ENCODE measurements at places on chromosomes 11 and 22.

DNA sequence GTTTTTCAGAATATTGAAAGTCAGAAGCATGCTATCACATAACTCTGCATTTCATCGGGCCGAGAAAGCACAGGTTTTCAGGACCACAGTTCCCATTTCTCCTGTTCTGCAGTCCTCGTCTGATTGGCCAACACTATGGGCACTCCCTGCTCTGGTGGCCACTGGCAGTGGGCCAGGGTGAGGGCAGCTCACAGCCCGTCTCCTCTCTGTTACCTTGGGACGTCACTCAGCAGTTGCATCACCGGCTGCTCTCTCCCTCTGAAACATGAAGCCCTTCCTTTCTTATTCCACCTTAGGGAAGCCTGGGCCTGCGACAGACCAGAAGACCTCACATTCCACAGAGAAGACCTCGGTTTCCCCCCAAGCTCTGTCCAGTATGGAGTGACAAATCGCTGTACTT is 11.4 kb upstream of the MICAL3 start:
- no peak for DNase-seq

GRCh38 chr22:17501679-17502285 is 61.5 kb upstream of the SLC25A18 start:
- DNase-seq: peak; percentile 3

- no peak for DNase-seq
Observed at GRCh38 chr22:42078469-42079318, 806 bp upstream of the SMDT1 start.

- DNase-seq: peak; percentile 27
Observed at GRCh38 chr11:3049430-3050243, 7.6 kb downstream of the CARS1 start.
